ENCODE measurements at places on chromosomes 4 and X.

DNA sequence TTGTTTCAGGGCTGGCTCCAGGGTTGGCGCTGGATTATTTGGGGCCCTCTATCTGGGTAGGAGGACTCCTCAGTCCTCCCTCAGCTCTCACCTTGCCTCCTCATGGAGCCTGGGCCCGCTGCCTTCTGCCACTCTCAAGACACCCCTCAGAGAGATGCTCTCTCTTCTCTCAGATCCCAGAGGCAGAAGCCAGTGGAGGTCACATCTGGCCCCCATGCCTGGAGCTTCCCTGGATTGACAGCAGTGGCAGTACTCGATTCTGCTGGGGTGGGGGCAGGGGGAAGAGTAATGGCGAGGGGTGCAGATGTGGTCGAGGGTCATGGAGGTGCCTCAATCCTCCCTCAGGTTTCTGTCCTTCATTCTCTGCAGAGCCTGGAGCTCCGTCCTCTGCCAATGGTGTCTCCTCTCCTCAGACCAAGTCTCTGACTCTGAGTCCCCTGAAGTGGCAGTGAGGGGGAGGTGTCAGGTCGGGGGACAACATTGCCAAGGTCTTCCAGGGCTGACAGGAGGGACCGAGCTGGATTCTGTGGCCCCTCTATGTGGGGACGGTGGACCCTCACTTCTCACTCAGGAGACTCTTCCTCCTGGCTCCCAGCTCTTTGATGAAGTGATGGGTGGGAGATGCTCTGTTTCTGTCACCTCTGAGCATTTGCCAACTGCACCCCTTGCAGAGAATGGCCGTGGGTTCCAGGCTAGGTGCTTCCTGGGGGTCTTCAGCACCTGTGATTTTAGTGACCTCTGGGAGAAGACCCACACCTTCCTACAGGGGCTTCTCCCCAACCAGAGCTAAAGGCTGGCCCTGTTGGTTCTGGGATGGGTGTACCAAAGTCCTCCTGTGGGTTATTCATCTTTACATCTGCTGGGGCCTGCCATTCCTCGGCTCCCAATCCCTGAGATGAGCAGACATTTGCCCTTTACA lies 10.9 kb upstream of the HSFX1 start:
- DNase-seq, result no peak

DNA sequence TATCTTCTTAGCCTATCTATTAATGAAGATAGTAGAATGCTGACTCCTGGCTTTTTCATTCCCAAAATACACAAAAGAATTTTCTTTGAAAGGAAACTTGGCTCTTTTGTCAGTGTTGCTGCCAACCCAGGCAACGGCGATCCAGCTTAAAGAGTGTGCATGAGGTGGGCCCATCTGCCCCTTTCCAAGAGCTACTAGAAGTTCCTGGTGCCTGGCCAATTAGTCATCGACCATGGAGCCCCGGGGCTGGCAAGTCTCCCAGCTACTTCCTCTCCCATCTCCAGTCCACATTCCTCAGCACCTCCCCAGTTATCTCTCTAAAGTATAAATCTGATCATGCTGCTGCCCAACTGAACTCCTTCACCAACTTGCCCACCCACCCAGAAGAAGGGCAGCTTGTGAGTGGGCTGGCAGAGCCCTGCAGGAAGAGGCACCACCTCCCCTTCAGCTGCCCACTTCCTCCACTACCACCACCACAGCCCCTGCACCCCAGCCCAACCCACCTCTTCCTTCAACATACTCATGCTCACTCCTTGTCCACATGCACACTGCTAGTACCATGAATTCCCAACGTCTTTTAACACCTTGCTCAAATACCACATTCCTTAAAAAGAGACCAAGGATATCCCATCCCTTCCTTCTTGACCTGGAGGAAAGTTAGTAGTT lies 158.2 kb upstream of the MAP3K15 start:
- DNase-seq, result no peak

DNA sequence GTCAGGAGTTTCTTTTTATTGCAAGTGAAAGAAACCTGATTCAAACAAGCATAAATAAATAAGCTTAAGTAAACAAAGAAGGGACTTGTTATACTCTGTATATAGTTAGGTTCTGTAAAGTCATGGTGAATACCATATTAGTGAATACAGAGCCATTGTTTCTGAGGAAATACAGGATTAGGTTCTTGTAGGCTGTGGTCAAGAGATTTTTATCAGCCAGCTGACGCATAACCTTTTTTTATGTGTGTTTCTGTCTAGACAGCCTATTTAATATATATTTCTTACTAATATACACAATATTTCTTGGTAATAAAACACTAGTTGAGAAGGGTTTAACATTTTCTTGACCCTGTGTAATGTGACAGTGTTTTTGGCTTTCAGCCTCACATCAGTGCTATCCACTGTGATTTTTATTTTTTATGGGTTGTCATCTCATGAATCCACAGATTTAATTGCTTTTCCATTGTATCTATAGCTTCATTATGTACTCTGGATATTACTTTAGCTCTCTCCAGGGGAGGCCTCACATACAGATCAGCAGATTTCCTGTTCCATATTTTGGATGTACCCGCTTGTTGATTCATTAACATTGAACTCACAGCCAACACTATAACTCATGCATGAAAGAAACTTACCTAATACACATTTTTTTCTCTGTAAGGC lies 8.0 kb downstream of the HERC3 start:
- DNase-seq, result no peak

GRCh38 chrX:30627818-30628652 lies 25.2 kb upstream of the GK start:
- no peak for DNase-seq

DNA sequence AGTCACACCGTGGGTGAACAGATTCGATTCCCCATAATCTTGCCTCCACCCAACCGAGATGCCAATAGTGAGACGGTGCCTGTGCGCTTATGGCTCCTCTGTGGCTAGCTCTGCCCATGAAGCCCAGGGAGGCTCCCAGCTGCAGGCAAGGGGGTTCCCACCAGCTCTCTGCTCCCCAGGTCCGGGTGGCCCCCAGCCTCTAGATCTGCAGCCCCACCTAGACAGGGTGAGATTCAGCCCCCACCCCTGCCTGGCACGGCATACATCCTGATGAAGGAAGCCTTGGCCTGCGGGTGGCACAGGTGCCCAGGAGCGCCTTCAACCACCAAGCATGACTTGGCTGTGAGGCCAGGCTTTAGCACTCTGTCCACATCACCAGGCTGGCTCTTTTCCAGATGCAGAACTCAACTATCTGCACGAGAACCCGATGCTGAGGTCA lies 40.6 kb downstream of the WDR1 start:
- no peak for DNase-seq

- no peak for DNase-seq
Measured at GRCh38 chrX:112991801-112992200, 151.2 kb upstream of the AMOT start.

DNA sequence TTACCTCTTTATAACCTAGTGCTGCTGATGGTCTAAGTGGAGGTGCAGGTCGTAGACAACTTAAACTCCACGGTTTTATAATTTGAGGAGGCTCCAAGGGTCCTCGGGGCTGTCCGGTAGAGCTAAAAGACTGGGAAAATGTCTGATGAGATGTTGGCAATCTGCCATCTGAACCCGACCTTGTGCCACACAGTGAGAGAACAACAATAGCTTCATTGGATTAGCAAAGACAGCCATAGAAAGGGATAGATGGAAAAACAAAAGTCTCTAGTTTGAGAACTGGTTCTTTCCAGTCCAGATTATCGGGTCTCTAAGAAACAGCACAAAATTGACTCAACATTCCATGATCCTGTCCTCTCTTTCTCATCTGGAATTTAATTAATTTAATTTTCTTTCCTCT lies 31.6 kb downstream of the CD40LG start:
- DNase-seq, result no peak

- DNase-seq, result no peak
Measured at GRCh38 chr4:105241451-105241850, 94.8 kb downstream of the TET2 start.

GRCh38 chr4:101287324-101287723 lies 60.0 kb downstream of the PPP3CA start:
- no peak for DNase-seq

- DNase-seq, result no peak
Measured at GRCh38 chrX:40539214-40540142, 41.3 kb upstream of the ATP6AP2 start.

- DNase-seq, result no peak
Measured at GRCh38 chr4:125115476-125115875, 199.3 kb upstream of the FAT4 start.

- DNase-seq, result no peak
Measured at GRCh38 chrX:71912156-71912555, 1.5 kb downstream of the NHSL2 start.

GRCh38 chrX:43753637-43754036 lies 97.5 kb downstream of the MAOA start:
- DNase-seq, result no peak

DNA sequence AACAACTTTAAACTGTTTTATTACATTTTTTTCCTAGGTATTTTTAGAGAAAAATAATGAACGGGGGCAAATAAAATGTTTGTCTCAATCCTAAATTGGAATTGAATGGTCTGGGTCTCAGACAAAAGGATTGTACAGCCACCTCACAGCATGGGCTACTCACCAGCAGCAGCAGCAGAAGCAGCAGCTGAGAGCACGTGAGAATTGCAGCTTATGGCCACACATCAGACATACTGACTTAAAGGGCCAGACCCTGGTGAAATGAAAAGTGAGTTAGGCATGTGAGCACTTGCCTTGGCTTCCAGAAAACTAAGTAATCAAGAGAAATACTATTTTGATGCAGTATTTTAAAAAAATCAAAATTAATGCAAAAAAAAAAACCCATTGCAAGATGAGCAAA lies 56.6 kb downstream of the AASDH start:
- no peak for DNase-seq

DNA sequence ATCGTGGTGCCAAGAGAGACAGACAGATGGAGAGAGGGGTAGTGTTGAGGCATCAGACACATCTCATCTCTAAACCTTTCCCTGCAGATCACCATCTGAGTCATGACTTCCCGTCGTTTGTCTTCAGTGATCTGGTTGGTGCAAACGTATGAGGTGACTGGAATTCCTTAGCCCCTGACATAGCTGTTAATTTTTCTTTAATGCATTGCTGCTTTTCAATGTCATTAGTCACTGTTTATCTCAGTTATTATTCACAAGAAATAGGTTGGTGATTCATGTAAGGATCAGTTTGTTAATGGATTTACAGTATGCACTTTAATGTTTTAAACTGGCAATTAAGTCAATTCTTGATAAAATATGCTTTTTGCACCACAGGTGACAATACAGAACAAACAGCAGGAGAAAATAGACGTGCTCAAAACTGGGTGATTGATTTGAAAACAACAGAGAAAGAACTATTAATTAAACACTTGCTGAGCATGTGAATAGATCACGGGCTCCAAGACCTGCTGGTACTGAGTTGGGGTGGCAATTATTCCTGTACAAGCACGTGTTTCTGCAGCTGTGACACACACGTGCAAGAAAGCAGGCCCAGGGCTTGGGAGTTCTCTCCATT lies 1.3 kb upstream of the TMEM154 start:
- no peak for DNase-seq

DNA sequence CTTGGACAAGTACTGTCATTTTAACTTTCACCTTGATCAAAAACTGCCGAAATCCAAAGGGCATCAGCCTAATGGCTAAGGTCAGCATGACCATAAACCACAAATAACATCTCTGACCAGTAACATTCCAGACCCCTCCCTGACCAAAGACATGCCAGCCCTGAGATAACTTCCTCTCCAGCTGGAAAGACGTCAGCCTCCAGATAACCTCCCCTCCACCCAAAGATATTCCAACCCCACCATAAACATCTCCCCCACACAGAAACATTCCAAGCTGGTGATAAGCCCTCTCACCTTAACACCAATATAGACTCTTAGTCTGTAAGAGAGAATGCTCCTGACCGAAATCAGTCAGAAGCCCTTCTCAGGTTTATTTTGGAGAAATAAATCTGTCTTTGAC lies 7.4 kb downstream of the PPP1R2C start:
- DNase-seq, result no peak

GRCh38 chr4:33255094-33255493 lies 2534.9 kb downstream of the PCDH7 start:
- no peak for DNase-seq

- no peak for DNase-seq
Measured at GRCh38 chr4:174689618-174690017, 139.4 kb downstream of the GLRA3 start.

GRCh38 chr4:48081196-48081595 lies 52.9 kb downstream of the TXK start:
- DNase-seq, result no peak

DNA sequence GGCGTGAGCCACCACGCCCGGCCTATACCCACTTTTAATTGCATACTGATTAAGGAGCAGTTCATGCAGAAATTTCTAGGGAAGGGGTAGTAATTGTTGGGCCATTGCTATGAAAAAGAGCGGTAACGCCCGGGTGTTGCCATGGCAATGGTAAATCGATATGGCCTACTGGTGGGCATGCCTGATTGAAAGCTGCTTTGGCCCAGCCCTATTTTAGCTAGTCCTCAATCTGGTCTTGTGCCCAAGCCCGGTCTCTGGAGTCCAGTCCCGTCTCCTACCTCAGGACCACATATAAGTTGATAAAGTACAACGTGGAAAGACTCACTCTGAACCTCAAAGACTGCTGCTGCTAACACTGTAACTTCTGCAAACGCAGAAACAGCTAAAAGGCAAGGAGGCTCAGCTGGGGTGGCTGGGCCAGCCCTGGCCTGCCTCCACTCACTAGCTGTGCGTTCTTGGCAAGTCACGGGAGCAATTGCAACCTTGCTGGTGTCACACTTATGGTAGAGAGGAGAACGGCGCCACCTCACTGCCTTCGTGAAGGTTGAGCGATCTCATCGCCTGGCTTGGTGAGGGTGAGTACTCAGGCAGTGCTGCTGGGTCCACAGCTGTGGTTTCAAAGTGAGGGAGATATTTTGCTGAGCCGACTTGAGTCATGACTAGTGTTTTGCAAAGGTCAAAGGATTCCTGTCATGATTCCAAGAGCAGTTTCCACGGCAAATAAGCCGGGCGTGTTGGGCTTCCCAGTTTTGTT lies 57.0 kb upstream of the GRPEL1 start:
- DNase-seq, result peak; percentile 79

DNA sequence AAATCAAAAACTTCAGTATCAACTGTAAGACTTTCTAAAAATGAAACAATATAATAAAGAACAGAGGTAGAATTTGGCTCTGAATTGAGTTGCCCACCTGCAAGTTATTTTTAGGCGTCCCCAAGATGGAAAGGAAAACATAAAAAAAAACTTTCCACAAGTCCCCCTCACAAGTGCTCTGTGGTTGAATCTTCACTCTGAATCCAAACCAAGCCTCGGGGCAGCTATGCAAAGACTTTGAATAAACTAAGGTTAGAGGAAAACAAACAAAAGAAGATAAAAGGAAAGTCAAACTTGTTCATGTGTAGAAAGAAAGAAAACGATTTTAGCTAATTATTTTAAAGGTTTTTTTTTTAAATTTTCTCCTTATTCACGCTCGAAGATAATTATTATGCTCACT lies 372.4 kb upstream of the SLIT2 start:
- no peak for DNase-seq

- no peak for DNase-seq
Measured at GRCh38 chr4:157992948-157993839, 179.6 kb downstream of the GASK1B start.
